ENCODE measurements at places on chromosomes 6 and 20. TPM values are rescaled to one million over a fixed set of nuclear protein-coding genes. Genes with fewer than 3 reads are reported as not detected.

The AMD1 gene
- total RNA-seq = 62.4 TPM

The EYA4 gene
- total RNA-seq = 8.5 TPM

The ZNF292 gene
- 37.1 TPM for total RNA-seq

The SEMG1 gene
- not detected for total RNA-seq

The SDCBP2 gene
- total RNA-seq = 4.4 TPM

The ISM1 gene
- total RNA-seq = 1.7 TPM

The KCNG1 gene
- 0.27 TPM for total RNA-seq

The PTCHD4 gene
- total RNA-seq = 0.74 TPM

DNA sequence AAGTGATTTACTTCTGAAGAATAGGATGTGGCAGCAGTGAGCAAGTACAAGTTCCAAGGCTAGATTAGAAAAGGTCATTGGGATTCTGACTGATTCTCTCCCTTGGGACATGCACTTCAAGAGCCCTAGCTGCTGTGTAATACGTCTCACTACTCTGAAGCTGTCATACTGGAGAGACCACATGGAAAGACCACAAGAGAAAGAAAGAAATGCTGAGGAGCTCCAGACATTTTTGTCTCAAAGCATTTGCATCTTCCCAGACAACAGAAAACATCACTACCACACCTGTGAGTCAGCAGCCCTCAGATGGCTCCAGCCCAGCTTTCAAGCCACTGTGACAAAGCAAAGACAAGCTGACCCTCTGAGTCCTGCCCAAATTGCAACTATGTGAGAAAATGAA is 20.7 kb downstream of the TENT5A start:
- DNase-seq = no peak

GRCh38 chr6:34315780-34316179 is 67.0 kb upstream of the SMIM29 start:
- no peak for DNase-seq

DNA sequence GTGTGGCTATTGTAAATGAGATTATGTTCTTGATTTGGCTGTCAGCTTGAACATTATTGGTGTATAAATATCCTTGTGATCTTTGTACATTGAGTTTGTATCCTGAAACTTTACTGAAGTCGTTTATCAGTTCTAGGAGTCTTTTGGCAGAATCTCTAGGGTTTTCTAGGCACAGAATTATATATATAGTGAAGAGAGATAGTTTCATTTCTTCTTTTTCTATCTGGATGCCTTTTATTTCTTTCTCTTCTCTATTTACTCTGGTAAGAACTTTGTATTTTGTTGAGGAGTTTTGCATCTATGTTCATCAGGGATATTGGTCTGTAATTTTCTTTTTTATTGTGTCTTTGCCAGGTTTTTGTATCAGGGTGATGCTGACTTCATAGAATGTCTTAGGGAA is 589.2 kb upstream of the MAN1A1 start:
- no peak for DNase-seq

DNA sequence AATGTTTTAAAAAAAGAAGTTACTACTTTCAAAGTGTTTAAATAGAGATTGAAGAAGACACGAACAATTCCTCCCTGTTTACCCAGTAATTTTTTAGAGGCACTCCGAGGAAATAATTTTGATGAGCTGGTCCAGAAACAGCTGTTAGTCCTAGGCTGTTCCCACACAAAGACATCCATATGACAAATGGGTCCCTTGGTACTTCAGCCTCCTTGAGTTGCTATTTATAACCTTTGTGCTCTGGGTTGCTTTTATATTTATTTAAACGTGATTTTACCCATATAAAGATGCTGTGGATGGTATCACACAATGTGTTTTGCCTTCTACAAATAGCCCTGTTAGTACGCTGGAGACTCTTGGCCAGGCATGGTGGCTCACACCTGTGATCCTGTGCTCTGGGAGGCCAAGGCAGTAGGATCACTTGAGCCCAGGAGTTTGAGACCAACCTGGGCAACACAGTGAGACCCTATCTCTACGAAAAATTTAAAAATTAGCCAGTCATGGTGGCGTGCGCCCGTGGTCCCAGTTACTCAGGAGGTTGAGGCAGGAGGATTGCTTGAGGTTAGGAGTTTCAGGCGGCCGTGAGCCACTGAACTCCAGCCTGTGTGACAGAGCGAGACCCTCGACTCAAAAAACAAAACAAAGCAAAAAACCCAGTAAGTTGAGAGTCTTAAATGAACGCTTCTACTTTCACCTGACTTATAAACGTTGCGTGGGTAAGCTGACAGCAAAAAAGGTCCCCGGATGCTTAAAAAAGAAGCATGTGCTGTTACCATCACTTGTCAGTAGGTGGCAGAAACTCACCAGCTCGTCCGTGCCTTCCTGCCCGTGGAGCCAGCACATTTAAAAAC is 56.9 kb upstream of the ARMH2 start:
- DNase-seq = peak; percentile 49

- DNase-seq = no peak
Observed at GRCh38 chr6:100479179-100480035, 14.7 kb upstream of the SIM1 start.

GRCh38 chr6:145372671-145373151 is 362.6 kb downstream of the EPM2A start:
- peak; percentile 39 for DNase-seq

DNA sequence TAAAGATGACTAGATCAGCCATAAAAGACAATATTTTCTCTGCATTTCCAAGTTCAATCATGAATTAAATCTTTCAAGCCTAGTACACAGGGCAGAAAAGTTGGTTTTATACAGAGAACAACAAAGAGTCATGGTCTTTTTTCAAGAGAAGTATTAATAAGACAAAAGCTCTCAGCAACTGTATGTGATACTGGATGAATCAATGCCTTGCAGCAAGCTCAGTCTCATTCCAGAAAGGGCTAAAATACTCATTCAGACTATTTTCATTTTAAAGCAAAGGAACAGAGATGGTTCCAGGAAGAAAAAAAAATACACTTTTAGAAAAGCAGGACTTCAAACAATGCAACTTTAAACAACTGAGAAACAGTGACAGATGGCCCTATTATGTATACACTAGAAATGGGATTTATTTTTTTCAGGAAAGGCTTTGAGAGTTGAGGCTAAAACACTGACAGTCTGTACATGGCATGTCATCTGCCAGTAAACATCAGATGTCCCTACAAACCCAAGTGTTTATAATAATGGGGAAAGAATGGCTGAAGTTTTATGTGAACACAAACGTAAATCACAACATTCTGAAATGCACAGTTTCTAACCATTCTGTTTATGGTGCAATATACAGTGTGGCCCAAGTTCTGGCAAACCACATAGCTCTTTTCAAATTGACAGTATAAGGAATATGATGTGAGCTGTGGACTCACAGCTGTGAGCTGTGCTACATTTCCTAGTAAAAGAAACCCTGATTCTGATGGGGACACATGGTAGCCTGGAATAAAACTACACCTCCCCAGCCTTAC is 114.3 kb upstream of the DST start:
- DNase-seq = no peak

- no peak for DNase-seq
Observed at GRCh38 chr6:140581601-140582000, 1207.2 kb upstream of the CITED2 start.

DNA sequence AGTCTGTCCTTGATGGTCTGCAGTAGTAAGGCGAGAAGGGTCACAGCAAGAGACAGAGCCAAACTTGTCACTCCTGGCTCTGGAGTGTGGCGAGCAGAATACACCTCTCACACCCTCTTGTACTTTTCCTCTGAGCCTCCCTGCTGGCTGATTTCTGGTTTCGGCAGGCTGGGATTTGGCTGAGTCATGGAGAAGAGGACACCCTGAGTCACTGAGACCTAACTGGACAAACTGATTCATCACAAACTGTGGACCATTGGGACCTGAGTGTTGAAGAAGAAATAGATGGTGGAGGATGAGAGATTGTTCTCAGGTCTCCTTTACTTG is 101.7 kb downstream of the F13A1 start:
- no peak for DNase-seq

DNA sequence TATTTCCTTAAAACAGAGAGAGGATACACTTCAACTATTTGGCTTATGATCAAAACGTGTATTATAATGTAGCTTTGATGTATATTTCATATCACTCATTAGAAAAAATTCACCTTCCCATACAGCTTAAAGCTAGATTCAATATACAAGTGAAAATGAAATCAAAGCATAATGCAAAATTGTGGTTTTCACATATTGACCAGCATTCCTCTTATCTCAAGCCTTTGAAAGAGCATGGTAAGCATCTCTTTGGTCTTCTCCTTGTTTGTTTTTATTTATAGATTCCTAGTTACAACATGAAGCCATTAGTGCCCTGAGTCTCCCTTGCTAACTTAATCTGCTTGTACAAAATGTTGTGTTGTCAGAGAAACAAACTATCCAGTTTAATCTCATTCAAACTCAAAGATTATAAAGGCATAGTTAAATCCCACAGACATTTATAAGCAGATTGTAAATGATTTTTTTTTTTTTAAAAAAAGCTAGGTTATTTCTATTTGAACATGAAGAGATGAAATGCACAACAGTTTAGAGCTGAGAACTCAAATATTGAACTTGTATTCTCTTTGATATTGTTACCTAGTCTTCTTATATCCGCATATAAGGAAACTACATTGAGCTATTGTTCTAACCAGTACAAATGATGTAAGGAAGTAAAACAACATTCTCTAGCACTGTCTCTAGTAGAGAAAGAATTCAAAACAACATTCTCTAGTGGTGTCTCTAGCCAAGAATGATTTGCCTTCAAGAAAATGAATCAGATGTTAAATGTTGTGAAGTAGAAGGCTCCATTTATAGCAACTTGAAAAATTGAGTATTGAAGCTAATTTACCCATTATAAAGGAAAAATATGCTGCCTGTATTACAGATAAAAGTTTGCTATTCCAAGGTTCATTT is 31.2 kb upstream of the SMIM28 start:
- DNase-seq = no peak

- no peak for DNase-seq
Observed at GRCh38 chr20:2146080-2146867, 44.6 kb downstream of the STK35 start.

DNA sequence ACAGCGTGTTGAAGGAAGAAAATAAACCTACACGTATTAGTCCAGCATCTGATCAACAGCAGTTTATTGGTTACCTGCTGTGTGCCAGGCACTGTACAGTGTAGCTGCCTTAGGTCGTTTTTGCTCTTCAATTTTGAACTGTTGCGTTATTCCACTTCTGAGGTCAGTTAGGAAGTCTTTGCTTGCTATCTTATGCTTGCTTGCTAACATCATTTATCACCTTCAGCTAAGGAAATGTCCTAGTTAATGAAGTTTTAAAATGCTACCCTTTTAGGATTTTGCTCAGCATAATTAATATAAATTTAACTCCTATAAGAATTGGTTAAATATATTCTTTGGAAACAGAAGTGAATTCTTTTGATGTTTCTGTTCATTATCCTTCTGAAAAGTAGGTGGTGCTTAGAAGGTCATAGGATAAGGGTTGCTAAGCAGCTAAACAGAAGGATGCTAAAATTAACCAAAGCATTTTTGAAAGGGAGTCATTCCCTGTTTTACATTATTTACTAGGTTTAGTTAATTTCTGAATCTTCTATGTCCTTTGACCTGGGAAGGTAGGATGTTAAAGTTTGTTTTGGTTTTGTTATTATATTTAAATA is 3.4 kb downstream of the RREB1 start:
- DNase-seq = no peak

DNA sequence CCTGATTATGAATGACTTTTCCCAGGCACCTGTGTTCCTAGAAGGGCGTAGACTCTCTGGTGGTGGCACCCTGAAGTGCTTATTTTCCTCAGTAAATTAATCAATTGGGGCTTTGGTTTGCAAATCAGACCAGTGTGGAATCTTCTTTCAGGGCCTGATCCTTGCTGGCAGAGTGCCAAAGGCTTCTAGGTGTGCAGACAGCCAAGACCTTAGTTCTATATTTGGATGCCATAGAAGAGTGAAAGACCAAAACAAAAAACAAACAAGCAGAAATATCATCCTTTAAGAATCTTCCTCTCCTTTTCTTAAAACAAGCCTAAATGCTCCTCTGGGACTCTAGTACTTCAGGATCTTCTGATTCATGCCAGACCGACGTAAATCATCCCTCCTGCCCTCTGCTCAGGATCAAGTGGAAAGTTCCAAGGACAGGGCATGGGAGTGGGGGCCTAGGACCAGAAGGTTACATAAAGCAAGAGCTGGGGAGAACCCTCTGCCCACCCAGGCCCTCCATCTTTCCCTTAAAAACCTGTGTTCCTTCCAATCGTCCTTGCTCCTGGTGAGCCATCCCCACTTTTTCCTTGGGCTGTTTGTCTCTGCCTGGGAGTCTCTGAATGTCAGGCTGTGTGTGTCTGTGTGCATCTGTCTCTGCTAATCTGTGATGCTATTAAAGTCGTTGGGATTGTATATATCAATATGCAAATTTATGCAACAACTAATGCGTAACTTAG is 70.5 kb upstream of the MYLIP start:
- DNase-seq = no peak

GRCh38 chr20:1417273-1417672 is 24.4 kb upstream of the FKBP1A start:
- no peak for DNase-seq

DNA sequence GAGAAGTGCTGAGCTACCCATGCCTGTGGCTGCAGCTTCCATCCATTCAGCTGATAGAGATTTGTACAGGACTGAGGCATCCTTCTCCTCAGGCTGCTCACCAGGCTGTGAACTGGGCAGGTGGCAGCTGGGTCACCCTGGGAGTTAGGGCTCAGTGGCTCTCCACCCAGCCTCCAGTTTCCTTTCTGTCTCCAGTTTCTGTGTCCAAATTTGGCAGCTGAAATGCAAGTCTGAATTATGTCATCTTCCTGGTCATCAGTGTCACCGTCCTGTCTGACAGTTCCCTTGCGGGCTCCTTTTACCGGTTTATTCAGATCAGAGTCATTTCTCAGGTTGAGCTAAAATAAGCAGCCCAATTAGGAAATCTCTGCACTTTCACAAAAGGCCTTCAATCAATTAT is 93.3 kb downstream of the EDN1 start:
- no peak for DNase-seq

DNA sequence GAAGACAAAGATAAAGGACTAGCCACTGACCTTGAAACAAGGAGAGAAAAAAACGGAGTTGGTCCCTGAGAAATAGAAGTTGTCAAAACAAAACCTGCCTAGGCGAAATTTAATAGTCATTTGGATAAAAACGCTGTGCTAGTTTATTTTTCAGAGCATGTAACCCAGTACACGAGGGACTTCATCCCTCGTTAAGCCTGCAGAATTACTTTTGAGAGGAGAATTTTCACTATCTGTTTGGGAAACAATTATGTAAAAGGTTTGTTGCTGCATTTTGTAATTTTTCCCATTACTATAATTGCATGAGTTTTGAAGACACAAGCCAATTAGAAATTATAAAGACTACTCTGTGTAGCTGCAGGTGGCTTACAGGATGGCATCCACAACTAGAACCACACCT is 71.6 kb upstream of the MAP3K7 start:
- DNase-seq = no peak

Data from left cardiac atrium (tissue), 4 donors.